ENCODE measurements at places on chromosomes 1 and 21.

DNA sequence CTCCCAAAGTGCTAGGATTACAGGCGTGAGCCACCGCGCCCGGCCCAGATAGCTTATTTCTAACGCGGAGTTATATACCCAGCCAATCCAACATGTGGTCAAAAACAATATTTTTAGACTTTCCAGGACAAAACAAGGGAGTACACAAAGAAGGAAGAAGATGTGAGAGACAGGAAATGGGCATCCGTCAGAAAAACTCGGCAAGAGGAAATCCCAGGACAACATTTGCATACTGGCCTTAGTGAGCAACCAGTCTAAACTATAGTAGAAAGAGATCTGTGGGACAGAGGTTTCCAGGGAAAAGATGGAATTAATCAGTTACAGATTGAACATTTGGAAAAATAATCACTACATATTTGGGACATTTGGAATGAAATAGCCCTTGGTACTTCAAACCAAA, 11.4 kb downstream of the ARMH1 start:
- no peak for DNase-seq

DNA sequence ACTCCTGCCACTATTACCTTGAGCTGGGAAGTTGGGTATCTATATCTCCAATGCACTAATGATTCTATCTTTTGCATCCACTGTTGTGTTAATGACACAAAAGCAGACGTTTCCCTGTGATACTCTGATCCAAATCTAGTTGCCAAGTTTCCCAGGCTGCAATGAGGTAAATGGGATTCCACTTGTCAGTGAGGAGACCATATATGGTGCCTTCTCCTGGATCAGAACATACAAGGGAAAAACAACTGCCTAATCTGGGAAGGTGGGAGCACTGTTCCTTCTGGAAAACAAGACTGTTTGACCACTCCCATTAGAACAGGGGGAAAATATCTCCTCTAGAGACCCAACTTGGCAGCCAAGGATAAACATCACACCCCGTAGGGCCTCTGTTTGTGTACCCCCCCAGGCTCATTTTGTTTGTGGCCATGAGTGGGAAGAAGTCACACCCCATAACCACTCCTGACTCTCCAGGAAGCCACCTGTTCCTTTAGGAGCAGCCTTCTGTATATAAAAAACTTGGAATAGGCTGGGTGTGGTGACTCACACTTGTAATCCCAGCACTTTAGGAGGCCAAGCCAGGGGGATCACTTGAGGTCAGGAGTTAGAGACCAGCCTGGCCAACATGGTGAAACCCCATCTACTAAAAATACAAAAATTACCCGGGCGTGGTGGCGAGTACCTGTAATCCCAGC, 28.5 kb upstream of the SLC6A9 start:
- peak; percentile 17 for DNase-seq

DNA sequence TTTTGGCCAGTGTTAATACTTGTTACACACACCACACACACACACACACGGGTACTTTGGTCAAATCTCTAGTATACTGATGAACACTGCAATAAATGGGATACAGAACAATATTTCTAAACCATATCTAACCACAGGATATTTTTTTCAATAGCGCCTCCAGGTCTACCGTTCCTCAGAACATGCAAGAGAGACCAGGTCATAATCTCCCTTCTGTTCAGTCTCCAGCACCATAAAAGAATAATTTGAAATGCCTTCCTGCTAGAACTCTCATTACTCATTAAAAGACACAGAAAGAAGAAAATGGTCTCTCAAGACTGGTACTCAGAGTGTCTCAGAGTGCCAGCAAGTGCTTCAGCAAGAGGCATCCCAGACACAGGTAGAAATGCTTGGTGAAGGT, 11.5 kb upstream of the SLC44A3 start:
- DNase-seq, result no peak

DNA sequence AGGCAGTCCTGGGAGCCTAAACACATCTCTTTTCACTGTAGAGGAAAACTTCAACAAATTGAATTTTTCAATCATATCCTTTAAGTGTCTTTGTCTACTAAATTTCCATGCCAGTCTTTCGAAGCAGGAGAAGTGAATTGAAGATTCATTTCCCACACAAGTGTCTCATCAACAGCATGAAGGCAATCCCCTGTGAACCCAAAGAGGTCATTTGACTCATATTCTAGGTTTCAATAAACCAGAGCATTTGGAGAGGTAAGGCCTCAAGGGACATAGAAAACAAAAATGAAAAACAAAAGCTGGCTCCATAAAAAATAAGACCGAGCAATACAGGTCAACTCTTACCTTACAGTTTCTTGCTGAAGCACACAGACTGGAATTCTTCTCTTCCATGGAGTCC, 94.1 kb upstream of the ATP1B1 start:
- no peak for DNase-seq

- no peak for DNase-seq
Observed at GRCh38 chr1:66261364-66261763, 272.6 kb upstream of the SGIP1 start.

DNA sequence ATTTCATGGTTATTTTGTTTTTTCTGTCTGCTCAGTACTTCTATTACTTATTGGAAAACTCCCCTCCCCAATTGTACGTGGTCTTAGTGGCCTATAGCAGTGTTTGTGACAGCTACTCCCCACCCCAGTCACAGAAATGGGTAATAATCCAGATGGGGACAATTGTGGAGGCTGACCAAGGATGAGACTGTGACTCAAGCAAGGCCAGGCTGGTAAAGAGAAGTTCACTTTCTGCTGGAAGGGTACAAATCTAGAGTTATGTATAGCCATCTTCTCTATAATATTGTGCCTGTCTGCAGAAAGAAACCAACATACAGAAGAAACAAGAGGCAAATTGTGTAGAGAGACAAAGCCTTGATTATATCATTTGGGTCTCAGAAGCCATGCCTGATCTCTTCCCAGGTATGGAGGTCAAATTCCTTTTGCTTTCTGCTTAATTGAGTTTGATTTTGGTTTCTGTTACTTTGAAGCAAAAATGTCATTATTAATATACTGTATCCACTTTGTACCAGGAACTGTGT, 270.4 kb downstream of the HLX start:
- no peak for DNase-seq

DNA sequence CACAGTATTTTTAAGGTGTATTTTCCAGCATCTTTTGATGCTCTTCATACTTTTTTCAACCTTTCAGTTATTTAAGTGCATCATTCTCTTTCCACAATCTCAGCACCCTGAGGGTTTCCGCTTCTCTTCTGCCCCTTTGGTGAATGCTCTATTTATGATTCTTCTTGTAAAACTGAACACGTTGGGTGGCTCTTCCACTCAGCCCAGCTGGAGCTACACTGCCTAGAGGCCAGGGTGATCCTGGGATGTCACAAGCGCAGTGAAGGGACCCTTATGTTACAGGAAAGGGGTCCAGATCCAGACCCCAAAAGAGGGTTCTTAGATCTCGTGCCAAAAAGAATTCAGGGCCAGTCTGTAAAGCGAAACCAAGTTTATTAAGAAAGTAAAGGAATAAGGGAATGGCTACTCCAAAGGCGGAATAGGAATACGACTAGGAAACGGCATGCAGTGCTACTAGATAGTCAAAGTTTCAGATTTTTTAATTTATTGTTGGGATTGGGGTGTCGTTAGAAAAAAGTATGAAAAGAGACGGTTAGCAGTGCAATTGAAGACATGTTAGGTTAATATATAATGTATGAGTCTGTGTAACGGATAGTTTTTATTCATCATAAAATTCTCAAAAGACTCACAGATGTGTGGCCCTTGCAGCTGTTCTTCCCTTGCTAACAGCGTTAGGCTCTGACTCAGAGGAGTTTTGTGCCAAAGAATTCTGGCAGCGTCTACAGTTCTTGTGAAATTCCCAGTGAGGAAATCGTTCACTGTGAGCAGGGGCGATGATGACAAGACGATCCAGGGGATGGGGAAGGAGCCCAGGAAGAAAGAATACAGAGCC, 14.4 kb upstream of the ERVH48-1 start:
- peak; percentile 73 for DNase-seq

- peak; percentile 44 for DNase-seq
Observed at GRCh38 chr1:202811296-202812175, 782 bp downstream of the PCAT6 start.

GRCh38 chr1:241513378-241513777, 6.2 kb downstream of the FH start:
- no peak for DNase-seq

DNA sequence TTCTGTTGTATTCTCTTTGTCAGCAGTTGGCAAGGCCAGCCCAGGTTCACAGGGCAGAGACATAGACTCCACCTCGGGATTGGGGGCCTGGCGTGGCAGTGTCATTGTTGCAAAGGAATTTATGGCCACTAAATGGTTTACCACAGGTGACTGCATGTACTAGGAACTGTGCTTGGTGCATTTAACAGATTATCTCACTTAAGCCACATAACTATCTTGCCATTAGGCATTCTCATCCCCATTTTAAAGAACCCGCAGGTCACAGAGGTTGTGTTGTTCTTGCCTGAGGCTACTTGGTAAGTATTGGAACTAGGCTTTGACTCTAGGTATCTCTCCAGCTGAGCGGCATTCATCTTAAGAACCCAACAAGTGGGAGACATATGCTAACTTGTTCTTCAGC, 9.7 kb downstream of the TLCD4 start:
- peak; percentile 67 for DNase-seq

GRCh38 chr1:55143684-55144083, 71.5 kb downstream of the USP24 start:
- no peak for DNase-seq

DNA sequence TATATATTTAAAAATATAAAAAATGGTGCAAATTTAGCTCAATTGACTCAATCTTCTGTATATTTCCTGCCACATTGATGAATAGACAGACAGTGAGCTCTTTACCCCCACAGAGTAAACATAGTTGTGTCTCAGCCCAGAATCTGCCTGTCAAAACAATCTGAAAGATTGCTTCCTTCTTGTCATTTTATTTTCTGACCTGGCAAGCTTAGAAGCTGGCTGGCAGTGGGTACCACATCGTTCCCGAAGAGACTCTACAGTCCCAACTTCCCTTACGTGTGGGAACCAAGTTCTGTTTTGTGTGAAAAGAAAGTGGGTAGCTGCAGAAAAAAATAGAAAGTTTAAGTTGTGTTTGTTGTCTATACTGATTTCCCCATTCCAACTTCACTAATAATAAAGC, 629.3 kb upstream of the NEGR1 start:
- no peak for DNase-seq

DNA sequence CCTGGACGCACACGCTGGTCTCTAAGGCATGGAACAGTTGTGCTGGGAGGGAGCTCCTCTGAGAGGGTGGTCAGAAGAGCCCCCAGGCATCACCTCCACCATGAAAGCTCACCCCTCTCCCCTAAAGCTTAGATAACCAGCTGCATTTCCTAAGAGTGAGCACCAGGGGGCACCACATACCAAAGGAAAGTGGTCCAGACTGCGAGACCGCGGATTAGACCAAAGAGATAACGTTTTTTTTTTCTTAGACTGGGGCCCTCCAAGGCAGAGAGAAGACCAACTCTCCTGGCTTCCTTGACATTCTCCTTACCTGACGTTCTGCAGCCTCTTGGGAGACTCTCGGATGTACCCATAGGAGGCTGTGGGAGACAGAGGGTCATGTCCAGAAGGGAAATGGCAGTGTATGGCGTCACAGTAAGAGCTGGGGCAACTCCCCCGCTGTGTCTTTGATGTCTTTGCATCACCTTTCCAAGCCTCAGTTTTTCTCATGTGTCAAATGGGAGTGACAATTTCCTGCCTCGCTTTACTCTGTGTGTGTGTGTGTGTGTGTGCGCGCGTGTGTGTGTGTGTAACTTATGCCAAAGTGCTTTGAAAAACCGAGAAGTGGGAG, 12.3 kb upstream of the IFNLR1 start:
- peak; percentile 76 for DNase-seq

DNA sequence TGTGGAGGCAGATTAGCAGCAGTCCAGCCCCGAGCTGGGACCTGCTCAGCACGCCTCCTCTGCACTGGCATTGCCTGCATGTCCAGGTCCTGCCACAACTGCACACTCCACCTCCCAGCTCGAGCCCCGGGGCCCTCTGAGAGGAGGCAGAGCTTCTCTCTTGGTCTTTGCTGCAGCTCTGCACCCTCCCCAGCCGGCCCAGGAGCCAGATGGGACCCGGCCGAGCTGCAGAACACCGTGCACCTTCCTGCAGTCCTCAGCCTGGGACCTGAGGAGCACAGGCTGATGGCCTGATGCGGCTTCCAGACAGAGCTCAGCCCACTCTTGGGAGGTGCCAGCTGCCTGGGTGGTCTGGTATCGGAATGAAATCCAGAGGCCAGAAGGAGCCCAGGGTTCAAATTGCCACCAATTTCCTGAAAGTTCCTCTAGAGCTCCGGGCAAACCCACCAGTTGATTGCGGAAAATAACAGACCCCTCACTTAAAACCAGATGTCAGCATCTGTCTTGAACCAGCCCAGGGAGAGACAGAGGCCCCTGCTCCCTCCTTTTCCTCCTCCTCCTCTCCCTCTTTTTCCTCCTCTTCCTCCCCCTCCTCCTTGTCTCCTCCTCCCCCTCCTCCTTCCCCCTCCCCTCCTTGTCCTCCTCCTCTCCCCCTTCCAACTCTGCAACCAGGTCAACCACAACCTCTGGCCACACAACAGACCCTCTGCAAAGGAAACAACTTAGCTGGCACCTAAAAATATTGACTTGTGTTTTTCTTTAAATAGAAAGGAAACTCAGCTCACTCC, 10.6 kb upstream of the SPSB1 start:
- no peak for DNase-seq

GRCh38 chr1:43938892-43939587, 5.4 kb downstream of the ARTN start:
- DNase-seq, result no peak

DNA sequence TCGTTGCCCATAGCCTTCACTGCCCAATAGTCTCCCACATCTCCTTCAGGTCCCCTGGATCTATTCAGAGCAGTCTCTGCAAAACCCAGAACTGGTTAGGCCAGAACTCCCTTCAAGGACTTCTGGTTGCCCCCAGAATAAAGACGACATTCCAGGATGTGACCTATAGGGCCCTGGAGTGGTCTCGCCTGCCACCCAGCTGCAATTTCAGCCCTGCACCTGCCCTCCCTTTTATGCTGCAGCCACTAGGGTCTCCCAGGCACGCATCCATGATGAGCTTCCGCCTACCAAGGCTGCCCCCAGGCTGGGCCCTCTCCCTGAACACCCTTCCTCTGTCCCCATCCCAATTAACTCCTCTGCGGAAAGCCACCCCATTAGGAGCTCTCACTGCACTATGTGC, 7.2 kb upstream of the TSPEAR start:
- no peak for DNase-seq

- DNase-seq, result peak; percentile 27
Observed at GRCh38 chr1:109669246-109669948, 1.5 kb downstream of the GSTM2 start.

GRCh38 chr21:44314128-44314527, 14.3 kb downstream of the PFKL start:
- DNase-seq, result no peak

GRCh38 chr1:51341876-51342496, 11.6 kb upstream of the TTC39A start:
- no peak for DNase-seq

GRCh38 chr1:20150969-20151368, 11.8 kb downstream of the PLA2G2F start:
- no peak for DNase-seq

Data from transverse colon (tissue), 4 donors.